ENCODE measurements at places on chromosomes 3 and 15. TPM values are rescaled to one million over a fixed set of nuclear protein-coding genes. Genes with fewer than 3 reads are reported as not detected.

DNA sequence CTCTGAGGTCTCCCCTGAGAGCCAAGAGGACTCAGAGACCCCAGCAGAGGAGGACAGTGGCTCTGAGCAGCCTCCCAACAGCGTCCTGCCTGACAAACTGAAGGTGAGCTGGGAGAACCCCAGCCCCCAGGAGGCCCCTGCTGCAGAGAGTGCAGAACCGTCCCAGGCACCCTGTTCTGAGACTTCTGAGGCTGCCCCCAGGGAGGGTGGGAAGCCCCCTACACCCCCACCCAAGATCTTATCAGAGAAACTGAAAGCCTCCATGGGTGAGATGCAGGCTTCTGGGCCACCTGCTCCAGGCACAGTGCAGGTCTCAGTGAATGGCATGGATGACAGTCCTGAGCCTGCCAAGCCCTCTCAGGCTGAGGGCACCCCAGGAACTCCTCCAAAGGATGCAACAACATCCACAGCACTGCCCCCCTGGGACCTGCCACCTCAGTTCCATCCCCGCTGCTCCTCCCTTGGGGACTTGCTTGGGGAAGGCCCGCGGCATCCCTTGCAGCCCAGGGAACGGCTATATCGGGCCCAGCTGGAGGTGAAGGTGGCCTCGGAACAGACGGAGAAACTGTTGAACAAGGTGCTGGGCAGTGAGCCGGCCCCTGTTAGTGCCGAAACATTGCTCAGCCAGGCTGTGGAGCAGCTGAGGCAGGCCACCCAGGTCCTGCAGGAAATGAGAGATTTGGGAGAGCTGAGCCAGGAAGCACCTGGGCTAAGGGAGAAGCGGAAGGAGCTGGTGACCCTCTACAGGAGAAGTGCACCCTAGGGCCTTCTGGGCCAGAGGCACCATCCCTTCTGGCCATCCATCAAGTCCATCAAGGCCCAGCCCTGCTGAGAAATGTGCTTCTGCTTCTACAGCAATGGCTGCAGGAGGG lies 23.6 kb downstream of the PLEKHO2 start:
- peaks cover 18% of the 10 kb centered on the region for H3K4me1 ChIP-seq
- no peak for DNase-seq
- H3K27me3 ChIP-seq, result no peaks in the 10 kb centered on the region
- peaks cover 11% of the 10 kb centered on the region for H3K36me3 ChIP-seq
- no peak overlapping the region for H3K27ac ChIP-seq

GRCh38 chr15:50077651-50078050 lies 41.4 kb downstream of the ATP8B4 start:
- H3K4me1 ChIP-seq, result no peaks in the 10 kb centered on the region
- no peak for DNase-seq
- no peak overlapping the region for H3K27ac ChIP-seq

DNA sequence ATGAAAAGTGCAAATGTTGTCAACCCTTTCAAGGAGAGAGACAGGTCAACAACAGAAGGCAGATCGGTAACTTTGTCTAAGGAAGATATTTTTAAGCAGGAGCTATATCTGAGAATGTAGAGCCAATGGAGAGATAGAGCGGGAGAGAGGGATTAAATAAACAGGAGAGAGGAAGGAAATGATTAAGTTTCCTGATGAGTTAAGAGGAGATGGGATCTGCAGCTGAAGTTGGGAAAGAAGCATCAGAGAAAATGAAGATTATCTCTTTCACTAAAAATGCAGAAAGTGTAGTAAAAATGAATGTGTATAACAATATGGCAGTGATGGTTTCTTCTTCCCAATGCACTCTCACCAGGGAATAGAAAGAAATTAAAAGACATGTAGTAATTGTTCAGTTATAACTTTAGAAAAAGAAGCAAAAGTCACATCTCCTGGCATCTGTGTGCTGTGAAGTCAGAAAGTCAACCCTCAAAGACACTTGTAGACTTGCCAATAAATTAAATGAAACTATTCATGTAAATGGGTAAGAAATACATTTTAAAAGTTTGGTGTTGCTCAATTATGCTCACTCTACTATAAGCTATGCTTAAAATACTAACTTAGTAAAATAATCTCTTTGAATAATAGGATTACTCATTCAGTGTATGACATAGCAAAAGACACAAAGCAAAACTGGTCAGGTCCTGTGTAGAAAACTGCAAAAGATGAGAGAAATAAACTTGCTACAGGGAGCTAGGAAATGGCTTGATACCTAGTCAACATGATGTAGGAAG lies 264.6 kb downstream of the ZIC4 start:
- no peaks in the 10 kb centered on the region for H3K36me3 ChIP-seq
- no peaks in the 10 kb centered on the region for H3K4me1 ChIP-seq
- no peak for DNase-seq
- H3K27me3 ChIP-seq, result no peaks in the 10 kb centered on the region
- no peak overlapping the region for H3K4me3 ChIP-seq

DNA sequence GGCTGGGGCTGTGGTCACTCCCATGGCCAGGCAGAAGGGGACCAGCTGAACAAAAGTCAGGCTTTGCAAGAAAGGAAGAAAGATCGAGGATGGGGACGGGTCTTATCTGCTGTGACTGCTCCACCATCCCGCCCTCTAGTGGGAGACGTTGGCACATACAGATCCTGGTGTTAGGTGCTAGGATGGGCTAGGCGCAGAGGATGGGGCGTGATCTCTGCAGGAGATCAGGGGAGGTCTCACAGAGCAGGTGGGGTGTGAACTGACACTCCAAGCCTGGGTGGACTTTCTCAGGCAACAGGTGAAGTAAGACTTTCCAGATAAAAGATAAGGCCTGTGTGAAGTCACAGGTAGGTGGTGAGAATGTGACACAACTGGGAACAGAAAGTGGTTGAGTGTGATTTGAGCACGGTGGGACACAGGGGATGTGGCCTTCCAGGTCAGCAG lies 141.9 kb upstream of the SMAD3 start:
- DNase-seq, result no peak
- no peaks in the 10 kb centered on the region for H3K27me3 ChIP-seq
- H3K27ac ChIP-seq, result no peak overlapping the region

GRCh38 chr3:188798556-188799145 lies 373.1 kb upstream of the TPRG1 start:
- H3K27me3 ChIP-seq, result no peaks in the 10 kb centered on the region
- peak overlapping the region; percentile 23 for H3K27ac ChIP-seq
- H3K4me1 ChIP-seq, result peaks cover 50% of the 10 kb centered on the region
- peaks cover 2% of the 10 kb centered on the region for H3K36me3 ChIP-seq
- no peak overlapping the region for H3K4me3 ChIP-seq

DNA sequence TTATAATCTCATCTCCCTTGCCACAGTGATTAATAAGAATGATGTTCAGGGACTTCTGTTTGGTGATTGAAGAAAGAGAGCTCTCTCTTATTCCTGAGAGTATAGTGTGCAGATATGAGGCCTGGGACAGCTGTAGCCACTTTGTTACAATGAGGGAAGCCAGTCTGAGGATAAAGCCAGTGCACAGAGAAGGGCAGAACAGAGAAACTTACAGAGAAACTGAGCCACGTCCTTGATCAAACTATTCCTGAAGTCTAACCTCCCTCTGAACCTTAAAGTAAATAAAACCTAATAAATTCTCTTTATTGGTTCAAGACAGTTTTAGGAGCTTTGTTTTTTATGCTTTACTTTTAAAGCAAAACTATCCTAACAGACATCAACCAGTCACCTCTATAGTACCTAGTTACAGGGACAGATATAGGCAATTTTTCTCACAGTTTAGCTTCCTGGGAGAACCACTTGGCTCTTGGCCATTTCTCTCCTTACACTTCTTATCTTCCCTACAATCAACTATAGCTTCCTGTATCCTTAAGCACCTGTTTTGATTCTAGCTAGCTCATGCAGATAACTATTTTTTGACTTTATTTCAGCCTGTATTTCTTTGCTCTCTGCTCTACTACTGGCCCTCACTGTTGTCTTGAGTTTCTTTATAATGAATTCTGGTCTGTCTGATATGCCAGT lies 284.4 kb downstream of the SHQ1 start:
- no peak for DNase-seq
- H3K27ac ChIP-seq, result no peak overlapping the region
- H3K27me3 ChIP-seq, result no peaks in the 10 kb centered on the region
- no peak overlapping the region for H3K4me3 ChIP-seq
- peaks cover 2% of the 10 kb centered on the region for H3K36me3 ChIP-seq

The BTLA gene
- total RNA-seq, result 0.42 TPM

- DNase-seq, result no peak
- peak overlapping the region; percentile 75 for H3K27ac ChIP-seq
- peaks cover 42% of the 10 kb centered on the region for H3K36me3 ChIP-seq
- H3K4me1 ChIP-seq, result peaks cover 49% of the 10 kb centered on the region
- H3K4me3 ChIP-seq, result no peak overlapping the region
Observed at GRCh38 chr15:68295014-68295805, 17.7 kb downstream of the FEM1B start.

DNA sequence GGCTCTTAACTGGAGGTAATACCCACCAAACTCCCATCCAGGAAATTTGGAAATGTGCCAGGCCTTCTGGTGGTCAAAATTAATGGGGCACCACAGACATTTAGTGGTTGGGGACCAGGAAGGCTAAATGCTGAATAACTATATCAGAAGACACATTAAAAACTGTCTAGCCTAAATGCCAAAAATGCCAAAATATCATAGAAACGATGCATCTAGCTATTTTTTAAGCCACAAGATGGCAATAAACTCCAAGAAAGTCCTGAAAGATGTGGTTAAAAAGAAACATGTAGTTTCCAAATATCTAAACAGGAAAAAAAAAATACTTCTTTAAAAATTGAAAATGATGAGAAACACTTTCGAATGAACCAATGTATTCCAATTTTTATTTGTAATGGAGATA lies 19.9 kb downstream of the CCDC14 start:
- DNase-seq, result no peak
- H3K4me3 ChIP-seq, result no peak overlapping the region
- no peak overlapping the region for H3K27ac ChIP-seq
- no peaks in the 10 kb centered on the region for H3K4me1 ChIP-seq

- H3K4me1 ChIP-seq, result peaks cover 33% of the 10 kb centered on the region
- H3K27me3 ChIP-seq, result no peaks in the 10 kb centered on the region
- H3K27ac ChIP-seq, result peak overlapping the region; percentile 63
- no peaks in the 10 kb centered on the region for H3K36me3 ChIP-seq
Observed at GRCh38 chr3:110576960-110577359, 494.7 kb upstream of the NECTIN3 start.

DNA sequence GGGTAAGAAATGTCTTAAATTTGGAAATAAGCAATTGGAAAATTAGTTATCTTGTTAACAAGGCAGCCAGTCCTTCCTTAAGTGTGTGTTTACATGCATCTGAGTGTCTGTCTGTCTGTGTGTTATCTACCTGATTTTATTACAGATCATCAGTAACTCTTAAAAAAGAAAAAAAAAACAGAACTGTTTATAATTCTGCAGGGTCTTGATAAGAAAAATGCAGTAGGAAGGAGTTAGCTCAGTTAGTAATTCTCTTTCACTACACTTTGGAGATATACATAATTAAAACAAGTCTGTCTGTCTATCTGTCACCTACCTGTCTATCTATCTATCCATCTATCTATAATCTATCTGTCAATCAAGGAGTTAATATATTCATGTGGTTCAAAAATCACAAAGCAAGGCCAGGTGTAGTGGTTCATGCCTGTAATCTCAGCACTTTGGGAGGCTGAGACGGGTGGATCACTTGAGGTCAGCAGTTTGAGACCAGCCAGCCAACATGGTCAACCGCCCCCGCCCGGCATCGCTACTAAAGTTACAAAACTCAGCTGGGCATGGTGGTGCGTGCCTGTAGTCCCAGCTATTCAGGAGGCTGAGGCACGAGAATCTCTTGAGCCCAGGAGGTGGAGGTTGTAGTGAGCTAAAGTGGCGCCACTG lies 135.5 kb upstream of the SGO1 start:
- H3K27me3 ChIP-seq, result no peaks in the 10 kb centered on the region
- no peak overlapping the region for H3K4me3 ChIP-seq
- peaks cover 7% of the 10 kb centered on the region for H3K4me1 ChIP-seq
- H3K36me3 ChIP-seq, result no peaks in the 10 kb centered on the region
- H3K27ac ChIP-seq, result no peak overlapping the region
- DNase-seq, result no peak

The SLMAP gene
- 116 TPM for total RNA-seq

All from chondrocyte (in vitro differentiated cells).